Stimulated activated CD4-positive, alpha-beta T cell treated with anti-CD3 and anti-CD28 coated beads, Interleukin-2, amount 100 ng/mL, for 48 hours (primary cell): ENCODE measurements at places on chromosomes 2 and 18.

- DNase-seq = no peak
Measured at GRCh38 chr2:184596819-184597411, 1.4 kb upstream of the ZNF804A start.

- DNase-seq = no peak
Measured at GRCh38 chr2:224802407-224802806, 86.2 kb upstream of the CCDC195 start.

- no peak for DNase-seq
Measured at GRCh38 chr2:59150217-59150849, 909.2 kb upstream of the FANCL start.

- DNase-seq = no peak
Measured at GRCh38 chr2:99860720-99861375, 281.5 kb downstream of the AFF3 start.

- DNase-seq = no peak
Measured at GRCh38 chr18:58639751-58640427, 11.0 kb upstream of the ALPK2 start.

- DNase-seq = no peak
Measured at GRCh38 chr2:235833971-235834620, 334.1 kb downstream of the GBX2 start.

DNA sequence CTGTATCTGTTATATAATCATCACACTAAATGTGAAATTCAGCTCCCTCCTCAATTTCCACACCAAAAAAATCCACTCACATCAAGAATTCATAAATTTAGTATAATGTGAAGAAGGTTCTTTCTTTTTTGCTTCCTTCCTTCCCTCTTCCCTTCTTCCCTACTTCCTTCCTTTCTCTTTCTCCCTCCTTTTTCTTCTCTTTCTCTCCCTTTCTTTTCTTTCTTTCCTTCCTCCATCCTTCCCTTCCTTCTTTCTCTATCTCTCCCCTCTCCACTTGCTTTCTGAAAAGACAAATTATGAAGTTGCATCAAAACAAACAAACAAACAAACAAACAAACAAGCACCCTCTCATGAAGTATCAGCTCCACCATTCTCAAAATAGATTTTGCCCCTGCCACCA, 290.0 kb downstream of the PDE11A start:
- no peak for DNase-seq

DNA sequence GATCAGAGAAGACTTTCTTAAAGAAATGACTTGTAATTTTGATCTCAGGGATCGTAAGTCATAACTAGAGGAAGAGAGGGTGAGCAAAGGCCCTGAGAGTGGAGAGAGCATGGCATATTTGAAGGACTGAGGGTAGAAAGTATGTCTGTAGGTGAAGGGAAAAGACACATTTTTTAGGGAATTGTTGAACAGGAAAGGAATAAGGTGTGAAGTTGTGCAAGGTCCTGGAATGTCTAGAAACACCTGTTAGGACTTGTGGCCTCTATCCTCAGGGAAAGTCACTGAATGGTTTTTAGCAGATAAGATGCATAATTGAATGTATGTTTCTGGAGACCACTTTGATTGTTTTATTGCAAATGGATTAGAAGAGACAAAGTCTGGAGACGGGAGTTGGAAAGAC, 62.5 kb upstream of the ACTR3 start:
- no peak for DNase-seq

DNA sequence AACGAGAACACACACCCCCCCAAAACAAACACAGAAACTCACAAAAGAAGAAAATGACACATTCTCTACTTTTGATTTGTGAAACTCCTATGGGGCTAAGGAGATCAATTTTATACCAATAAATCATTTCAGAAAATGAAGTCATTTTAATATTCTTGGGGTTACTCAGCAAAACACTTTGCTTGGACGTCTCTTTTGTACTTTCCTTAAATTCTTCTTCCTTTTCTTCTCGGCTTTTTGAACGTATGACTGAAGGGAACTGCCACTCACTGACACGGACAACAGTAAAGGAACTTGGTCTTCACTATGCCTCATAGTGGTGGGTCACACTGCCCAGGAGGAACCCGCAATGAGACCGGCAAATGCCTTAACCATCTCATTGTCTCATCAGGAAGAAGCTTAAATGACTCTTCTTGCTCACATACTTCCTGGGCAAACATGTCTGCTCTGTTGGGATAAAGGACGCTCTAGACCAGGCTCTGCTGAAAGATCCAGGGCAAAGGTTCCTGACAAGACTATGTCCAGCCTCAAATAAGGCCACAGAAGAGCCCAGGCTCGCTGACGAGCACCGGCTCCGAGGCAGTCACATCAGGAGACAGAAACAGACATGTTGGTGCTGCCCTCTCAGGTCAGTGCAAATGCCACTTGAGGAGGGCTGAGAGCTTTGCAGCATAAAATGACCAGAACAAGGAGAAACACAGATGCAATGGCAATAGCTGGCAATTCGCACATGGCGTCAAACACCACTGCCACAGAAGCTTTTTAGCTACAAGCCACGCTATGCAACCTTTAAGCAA, 205.5 kb downstream of the TGIF1 start:
- no peak for DNase-seq

GRCh38 chr2:205427112-205427511, 255.2 kb upstream of the NRP2 start:
- DNase-seq = no peak

DNA sequence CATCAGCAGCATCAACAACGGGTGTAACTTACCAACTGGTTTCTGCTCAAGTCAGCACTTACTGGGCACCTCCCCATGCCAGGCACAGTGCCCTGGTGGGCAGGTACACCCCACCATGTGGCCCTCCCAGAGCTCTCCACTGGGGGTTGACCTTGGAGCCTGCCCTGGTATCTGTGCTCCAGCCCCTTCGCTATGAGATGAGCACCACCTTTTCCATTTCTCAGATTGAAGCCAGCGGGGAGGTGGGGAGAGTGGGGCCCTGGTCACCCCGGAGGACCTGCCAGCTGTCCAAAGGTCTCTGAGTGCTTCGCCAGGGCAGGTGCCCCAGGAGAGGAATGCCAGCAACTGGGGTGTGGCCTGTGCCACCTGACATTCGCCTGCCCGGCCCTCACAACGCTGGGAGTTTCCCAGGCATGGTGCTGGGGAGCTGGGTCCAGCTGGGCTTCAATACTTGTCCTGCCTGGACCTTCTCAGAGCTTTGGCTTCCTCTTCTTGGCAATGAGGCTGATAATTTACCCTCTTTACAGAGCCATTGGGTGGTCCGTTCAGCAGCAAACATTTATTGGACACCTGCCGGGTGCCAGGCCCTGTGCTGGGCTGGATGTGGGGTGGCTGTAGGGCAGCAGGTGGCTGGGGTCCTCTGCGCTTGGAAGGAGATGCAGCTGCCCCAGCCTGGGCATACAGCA, 5.9 kb upstream of the ZAP70 start:
- DNase-seq = no peak

- no peak for DNase-seq
Measured at GRCh38 chr2:191280290-191280689, 35.1 kb downstream of the MYO1B start.

DNA sequence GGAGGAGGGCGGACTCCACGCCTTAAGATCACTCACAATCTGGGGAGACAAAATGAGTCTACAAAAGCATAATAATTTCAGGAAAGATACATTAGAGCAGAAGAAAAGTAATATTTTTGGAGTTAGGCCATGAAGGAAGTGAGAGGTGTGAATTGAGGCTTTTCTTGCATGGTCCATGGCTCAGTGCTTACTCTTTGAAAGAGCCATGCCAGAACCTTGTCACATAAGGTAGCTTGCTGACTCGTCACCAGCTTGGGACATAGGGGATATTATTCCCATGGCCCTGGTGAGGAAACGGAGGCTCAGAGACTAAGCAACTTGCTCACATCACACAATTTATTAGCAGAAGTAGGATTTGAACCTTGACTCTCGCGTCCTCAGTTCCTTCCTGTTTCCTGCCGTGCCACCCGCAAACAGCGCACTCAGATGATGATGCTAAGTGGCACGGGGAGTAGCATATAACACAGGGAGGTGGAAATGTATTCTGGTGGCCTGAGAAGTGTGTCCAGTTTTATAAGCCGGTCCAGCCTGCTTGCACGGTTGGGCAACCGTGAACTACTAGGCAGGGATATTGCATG, 312.2 kb upstream of the EPAS1 start:
- no peak for DNase-seq

- no peak for DNase-seq
Measured at GRCh38 chr2:132977812-132978529, 308.0 kb upstream of the LYPD1 start.

DNA sequence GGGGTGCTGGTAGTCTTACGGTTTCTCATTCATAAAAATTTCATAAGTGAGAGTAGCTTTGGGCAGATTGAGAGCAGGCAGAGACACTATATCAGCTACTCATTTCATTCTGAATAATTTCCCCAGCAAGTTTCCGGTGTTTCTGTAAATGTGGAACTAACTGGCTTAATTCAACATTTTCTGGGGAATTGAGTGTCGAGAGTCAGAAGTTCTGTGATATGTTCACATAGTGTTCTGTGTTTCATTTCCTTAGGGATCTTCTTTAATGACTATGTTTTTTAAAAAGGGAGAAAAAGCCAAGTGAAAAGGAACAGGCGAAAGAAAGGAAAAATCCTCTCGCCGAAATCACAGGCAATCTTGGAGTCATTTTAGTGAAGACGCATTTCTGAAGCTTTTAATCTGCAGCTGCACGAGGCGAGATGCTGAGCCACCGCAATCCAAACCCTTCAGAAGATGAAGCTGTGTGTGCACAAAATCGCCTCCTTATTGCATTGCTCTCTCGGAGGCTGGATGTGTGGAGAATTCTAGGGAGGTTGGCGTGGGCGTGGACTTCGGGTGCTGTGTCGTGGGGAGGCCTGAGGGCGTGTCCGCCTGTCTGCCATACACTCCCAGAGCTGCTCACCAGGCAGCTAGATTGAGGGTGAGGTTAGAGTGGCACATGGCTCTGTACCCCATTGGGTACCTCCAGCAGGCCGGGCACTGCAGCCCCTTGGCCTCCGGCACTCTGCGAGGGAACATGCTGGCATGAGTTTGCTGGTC, 38.4 kb upstream of the HDAC4 start:
- DNase-seq = no peak

DNA sequence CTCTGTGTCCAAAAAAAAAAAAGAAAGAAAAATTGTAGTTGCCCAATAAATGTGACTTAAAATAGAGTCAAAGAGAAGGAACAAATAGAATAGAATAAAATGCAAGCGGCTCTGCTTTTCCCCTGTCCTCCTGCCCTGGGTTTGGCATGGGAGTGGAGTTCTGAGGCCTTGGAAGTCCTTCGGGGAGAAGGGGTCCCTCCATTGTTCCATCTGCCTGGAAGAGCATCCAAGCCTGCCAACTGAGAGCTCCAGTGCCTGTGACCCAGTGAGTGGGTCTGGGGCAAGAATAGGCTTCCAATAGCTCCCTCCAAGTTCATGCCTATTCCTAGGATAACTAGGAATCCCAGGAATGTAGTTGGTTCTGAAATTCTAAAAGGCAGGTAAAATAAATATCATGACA, 321.4 kb downstream of the MYCN start:
- DNase-seq = no peak

DNA sequence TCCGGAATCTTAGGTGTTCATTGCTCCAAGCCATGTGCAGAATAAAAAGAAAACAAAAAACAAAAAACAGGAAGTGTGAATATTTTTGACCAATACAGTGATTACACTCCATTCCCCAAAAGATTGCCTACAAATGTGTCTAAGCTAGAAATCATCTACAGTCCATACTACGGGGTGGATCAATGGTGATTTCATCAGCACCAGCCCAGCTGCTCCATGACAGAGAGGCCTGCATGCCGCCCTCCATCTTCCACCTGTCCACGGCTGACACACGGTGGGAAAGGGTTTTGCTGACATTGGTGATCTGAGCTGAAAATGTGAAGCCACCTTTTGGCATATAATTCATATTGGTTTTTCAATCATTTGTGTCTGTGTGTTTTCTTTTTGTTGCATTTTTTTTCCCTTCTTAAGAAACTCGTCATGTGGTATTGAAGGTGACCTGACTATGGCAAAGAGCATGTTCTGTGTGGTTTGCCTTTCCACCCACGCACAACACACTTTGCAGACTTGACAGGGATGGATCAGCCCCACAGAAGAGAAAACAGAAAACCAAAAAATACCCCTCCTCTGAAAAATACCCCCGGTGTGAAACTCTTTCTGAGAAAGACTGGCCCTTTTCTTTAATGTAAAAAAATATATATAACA, 533.1 kb downstream of the RNF144A start:
- DNase-seq = no peak

GRCh38 chr2:182330451-182331305, 96.2 kb downstream of the PDE1A start:
- no peak for DNase-seq

- DNase-seq = no peak
Measured at GRCh38 chr2:143284087-143284675, 155.0 kb downstream of the ARHGAP15 start.

- no peak for DNase-seq
Measured at GRCh38 chr18:77066689-77067088, 65.9 kb downstream of the MBP start.

DNA sequence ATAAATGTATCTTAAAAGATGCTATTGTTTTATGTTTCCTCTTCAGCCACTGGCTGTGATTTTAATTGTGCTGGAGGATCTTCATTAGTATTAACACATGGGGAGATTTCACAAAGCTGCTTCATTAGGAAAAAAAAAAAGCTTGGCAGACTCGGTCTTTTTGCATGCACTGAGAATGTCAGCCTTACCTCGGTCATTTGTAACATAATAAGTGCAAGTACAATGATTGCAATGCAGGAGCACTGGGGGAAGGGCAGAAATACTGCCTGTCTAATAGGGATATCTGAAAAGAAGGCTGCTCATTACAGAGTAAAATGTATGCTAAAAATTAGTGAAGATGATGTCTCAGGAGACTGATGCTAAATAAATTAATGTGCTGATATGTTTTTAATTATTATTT, 1.3 kb upstream of the BAZ2B start:
- DNase-seq = no peak

- DNase-seq = no peak
Measured at GRCh38 chr2:120943403-120944034, 207.9 kb downstream of the GLI2 start.

GRCh38 chr2:68832233-68832869, 38.8 kb downstream of the BMP10 start:
- DNase-seq = peak; percentile 20

DNA sequence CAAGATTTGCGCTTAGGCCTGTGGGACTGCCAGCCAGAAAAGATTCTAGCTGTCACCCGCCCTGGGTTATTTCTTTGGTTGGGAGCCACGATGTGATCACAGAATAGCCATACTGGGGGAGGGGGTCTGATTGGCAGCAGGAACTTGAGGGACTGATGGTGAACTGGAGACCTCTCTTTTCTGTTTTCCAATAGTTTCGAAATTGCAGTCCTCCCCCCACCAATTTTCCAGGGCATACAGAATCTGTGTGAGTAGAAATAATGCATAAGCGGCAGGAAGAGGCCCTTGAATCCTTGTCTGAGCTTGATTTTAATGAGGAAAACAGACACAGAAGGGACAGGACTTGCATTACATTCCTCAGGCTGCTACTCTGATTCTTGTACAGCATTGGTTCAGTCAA, 2.2 kb upstream of the POLR2D start:
- no peak for DNase-seq

- no peak for DNase-seq
Measured at GRCh38 chr2:60710707-60711106, 45.4 kb upstream of the PAPOLG start.

GRCh38 chr2:126921066-126921465, 22.4 kb downstream of the TEX51 start:
- DNase-seq = no peak

GRCh38 chr2:208546107-208546506, 139.5 kb downstream of the PTH2R start:
- DNase-seq = no peak

- DNase-seq = no peak
Measured at GRCh38 chr2:218988650-218989049, 3.7 kb upstream of the FEV start.

- DNase-seq = no peak
Measured at GRCh38 chr2:168278424-168278888, 31.1 kb upstream of the STK39 start.
